Stimulated activated naive CD4-positive, alpha-beta T cell treated with Interleukin-2 at 50 U/mL for 16 hours (primary cell): ENCODE measurements at places on chromosomes 2 and 18.

- DNase-seq, result no peak
These were observed 50.2 kb upstream of the ANKRD44 start for GRCh38 chr2:197360744-197361156.

DNA sequence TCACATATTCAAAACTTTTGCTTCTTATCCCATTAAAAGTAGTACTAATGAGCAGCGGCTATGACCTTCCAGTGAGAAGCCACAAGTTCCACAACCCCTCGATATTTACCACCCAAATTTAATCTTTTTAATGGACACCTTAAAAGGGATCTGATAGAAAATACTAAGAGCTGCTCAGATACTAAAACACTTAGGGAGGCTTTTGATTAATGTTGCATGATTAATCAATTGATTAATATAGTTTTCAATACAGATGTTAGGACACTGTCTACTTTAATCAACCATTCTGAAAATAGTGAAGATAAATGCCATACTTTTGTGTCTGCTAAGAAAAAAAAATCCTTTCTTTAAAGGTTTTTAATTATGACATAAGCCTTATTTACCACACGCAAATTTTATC, 1312.8 kb upstream of the ACVR2A start:
- DNase-seq, result no peak

GRCh38 chr18:21490748-21491147, 109.8 kb downstream of the ESCO1 start:
- DNase-seq, result no peak

DNA sequence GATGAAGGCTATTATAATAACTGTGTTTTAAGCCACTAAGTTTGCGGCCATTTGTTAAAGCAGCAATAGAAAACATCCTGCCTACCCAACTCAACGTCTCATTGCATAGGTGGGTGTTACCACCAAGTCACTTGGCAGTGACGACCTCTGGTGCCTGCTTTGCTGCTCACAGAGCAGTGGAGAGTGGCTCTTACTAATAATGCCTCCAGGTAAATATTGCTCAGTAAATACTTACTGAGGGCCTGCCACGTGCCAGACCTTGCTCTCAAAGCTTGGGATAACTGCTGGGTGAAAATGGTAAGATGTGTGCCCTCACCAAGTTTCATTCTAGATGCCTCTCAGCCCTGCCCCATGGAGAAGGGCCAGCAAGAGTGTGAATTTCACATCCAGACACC, 27.7 kb downstream of the ITGA6 start:
- DNase-seq, result no peak

DNA sequence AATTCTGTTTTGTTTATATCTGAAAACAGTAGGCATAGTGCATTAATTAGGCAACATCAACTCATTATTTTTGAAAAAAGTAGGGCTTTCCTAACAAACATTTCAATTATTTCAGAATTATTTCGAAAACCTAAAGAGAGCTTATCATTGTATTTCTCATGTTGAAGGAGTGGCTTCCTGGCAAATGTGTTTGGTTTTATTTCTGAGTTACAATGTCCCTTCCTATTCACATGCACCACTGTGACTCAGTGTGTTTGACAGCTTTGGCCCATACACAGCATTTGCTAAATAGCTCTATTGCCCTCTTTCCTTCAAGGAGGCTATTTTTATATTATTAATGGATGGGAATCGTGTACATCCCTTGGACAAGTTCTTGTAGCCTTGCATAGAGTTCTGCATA, 205.9 kb downstream of the PTGR3 start:
- no peak for DNase-seq

DNA sequence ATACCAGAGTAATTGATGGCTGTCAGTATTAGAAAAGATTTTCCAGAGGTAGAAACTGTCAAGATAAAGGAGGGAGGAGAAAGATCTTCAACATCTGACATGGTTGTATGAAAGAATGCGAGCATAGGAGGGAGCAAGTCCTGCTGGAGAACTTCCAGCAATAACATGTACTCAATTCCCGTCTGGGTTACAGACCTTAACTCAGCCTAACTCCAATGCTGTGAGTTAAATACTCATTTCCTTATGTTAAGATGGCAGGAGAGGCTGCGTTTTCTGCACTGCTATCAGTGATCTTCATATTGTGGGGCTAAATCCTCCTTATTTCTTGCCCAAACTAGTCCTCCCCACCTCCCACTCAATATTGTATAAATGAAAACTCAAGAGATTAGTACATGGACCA, 6.7 kb upstream of the CERS6 start:
- no peak for DNase-seq

DNA sequence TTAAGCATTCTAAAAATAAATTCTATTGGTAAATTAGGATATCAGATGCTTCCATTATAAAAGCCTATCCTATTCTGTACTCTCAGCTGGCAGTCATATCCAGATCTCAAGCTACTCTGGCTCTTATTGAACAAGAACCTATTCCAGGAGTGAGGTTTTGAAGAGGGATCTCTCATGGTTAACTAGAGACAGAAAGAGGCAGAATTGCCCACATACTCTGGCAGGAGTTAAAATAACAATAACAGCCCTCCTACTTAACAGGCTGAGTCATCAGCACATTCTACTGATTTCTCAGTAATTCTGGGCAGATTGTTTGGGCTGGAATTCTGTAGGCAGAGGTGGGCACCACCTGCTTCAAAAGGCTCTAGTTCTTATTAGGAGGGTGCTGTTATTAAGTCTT, 142.0 kb upstream of the UNC80 start:
- DNase-seq, result no peak

DNA sequence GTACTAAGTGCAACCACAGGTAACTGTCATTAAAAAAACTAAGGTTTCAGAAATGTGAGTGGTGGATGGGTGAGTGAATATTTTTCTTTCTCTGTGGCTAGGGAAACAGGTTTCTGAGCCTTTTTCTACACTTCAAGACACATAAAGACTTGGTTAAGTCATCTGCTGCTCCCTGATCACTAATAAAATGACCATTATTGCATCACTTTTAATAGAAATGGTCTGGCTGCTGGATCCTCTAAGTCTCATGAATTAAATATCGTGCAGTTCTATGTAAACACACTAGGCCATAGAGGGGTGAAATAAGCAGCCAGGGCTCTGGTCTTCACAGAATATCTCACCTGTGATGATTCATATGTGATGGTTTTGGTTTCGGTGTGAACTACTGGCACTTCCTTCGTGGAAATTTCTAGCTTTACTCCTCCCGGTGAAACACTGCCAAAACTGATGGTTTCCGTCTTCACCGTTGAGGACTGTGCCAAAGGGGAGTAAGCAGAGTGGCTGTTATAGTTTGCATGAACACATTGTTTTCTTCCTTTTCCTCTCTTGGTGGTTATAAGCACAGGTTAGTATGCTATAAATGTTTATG, 100.4 kb upstream of the ZBTB14 start:
- no peak for DNase-seq

DNA sequence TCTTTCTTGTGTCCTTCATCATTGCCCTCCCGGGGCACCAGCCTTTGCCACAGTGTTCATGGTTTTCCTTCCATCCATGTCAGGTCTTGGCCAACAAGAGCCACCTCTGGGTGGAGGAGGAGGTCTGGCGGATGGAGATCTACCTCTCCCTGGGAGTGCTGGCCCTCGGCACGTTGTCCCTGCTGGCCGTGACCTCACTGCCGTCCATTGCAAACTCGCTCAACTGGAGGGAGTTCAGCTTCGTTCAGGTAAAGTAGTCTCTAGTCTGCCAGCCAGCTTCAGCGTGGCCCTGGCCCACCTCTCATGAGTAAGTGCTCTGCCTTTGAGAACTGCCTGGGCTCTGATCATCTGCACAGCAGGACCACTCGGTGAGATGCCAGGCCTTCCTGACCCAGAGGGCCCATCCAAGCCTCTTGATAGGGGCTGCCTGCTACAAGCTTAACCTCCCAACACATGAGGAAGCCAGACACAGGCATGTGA, 31.0 kb downstream of the STEAP3 start:
- no peak for DNase-seq

DNA sequence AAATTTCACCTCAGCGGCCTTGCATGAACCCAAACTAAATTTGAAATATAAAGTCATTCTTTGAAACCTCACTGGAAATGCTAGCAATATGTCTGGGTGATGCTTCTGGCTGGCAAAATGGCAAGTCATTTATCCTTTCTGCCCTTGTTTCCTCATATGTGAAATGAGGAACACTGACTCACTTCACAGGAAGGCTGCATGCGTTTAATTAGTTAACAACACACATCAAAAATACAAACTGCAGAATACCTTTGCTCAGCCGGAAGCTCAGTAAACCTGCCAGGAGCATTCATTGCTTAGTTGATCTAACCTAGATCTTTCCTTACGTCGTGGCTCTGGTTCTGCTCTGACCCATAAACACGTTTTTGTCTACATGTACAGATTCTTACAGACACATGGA, 214.2 kb upstream of the ACVR2A start:
- no peak for DNase-seq

GRCh38 chr2:61693744-61694143, 155.6 kb upstream of the XPO1 start:
- no peak for DNase-seq

DNA sequence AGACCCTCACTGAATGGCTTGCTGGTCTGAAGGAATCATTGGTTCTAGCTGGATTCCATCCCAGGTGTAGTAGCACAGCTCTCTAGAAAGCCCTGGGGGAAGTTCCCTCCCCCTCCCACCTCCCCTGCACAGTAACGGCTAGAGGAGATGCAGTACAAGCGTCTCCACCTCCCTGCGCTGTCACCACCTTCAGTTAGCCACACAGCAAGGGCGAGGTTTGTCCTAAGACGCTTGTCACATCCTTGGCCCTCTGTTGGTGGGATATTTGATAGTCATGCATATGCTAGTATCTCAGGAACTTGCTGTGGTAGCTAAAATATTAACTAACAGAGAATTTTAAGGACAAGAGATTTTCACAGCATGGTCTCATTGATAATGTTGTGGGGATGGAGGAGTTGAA, 19.4 kb downstream of the TRAPPC12 start:
- no peak for DNase-seq

GRCh38 chr2:47300609-47301276, 102.2 kb upstream of the MSH2 start:
- DNase-seq, result no peak

- no peak for DNase-seq
These were observed 105.8 kb upstream of the DNAJC10 start for GRCh38 chr2:182610231-182610630.

DNA sequence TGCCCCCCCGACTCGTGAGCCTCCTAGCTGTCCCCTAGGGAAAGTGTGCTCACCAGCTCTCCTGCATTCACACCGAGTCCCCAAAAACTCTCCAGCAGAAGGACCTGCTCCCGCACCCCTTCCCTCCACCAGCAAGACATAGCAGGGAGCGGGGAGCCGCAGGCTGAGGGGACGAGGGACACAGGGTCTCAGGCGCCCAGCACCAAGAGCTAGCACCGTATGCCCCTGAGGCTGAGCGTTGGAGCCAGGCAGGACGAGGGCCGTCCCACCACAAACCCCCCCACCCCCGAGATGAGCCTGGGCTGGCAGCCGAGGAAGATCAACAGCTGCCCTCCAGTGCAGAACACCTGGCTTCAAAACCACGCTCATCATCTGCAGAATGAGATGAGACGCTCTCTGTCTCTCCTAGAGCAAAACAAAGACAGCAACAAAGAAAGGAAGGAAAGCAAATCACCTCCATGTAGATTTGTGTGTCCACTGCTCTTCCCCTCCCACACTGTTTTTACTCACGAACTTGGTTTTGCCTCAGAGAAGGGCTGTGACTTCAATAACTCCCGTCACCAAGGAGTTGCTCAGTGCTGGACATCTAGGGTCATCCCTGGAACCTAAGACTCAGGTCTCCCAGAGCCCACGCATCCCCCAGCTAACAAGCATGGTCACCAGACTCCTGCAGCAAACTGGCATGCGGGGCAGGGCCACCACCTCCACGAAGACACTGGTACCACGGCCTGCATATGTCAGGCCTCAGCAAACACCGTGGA, 39.7 kb upstream of the SALL3 start:
- no peak for DNase-seq

DNA sequence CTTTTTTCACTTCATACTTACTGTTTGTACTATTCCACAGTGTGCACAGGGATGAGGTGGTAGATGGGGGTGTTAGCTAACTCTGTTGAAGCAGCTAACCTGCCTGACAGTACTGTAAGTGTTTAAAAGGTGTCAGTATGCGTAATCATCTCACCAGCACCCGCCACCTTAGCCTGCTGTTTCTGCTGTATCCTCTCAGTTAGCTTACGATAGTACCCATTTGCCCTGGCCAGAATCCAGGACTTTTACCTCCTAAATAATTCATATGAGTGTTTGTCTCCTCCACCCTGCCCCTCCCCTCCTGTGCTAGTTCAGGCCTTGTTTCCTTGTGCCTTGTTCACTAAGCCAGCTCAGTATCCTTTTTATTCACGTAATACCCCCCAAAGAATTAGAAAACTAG, 34.2 kb downstream of the TRAPPC12 start:
- no peak for DNase-seq

DNA sequence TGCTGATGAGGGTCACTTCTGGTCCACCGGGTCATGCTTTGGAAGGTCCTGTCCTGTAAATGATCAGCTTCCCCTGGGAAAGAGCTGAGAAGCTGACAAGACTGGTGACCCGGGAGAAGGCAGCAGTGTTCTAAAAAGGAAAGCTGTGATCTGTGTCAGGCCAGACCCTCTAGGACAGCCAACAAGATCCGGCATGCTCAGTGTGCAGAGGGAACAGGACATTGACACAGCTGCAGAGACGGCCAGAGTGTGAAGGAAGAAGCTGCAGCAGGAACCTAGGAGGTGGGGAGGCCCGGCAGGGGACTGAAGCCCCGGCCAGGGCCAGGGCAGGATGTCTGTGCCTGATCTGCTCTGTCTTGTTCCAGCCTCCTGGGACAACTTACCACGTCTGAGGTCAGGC, 372.7 kb upstream of the ID2 start:
- no peak for DNase-seq

DNA sequence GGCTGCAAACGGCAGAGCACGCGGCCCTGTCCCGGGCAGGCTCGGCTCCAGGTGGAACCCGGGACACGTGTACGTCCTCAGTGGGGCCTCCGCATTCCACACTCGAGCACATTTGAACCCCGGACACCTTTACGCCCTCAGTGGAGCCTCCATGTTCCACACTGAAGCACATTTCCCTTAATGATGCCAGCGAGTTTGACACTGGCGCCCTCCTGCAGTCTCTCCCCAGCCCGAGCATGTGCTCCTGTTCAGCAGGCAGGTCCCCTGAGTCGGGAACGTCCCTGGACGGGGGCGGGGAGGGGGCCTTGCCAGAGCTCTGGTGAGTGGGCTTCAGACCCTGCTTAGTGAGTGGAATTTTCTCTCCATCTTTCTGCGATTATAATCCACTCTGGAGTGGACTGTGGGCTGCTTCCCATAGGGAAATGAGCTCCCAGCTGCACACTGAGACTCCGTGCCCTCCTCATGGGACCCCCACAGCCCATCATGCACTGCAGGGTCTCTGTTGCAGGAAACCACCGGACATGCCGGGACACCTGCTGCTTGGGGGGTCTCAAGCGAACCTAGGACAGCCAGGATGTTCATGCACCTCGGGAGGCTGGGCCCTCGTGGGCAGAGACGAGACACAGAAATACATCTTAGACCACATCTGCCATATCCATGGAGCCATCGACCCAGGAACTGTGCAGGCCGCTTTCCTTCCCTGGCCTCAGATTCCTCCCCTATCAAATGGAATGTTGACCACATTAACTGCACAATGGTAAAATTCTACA, 70.3 kb upstream of the SNTG2 start:
- no peak for DNase-seq

- DNase-seq, result no peak
These were observed 268.9 kb downstream of the SP3 start for GRCh38 chr2:173696274-173696673.
